Activated CD4-positive, CD25-positive, alpha-beta regulatory T cell treated with anti-CD3 and anti-CD28 coated beads, Interleukin-2, amount 50 U/mL, for 72 hours (primary cell): ENCODE measurements at places on chromosomes 4 and X.
A peak's percentile ranks its signal among the peaks of the same experiment; 100 is the strongest.

- no peak for DNase-seq
Observed at GRCh38 chrX:126723881-126724280, 95.6 kb upstream of the PRR32 start.

GRCh38 chr4:70667740-70668535 is 1.6 kb upstream of the JCHAIN start:
- no peak for DNase-seq

- DNase-seq: no peak
Observed at GRCh38 chr4:10085828-10086505, 30.6 kb downstream of the WDR1 start.

GRCh38 chr4:189940178-189941004 is at the start of gene FRG1:
Gene FRG1 (plus strand): TSS chr4:189940872. CDS start chr4:189941010, 138 bp downstream.
- peak; percentile 99 for DNase-seq

DNA sequence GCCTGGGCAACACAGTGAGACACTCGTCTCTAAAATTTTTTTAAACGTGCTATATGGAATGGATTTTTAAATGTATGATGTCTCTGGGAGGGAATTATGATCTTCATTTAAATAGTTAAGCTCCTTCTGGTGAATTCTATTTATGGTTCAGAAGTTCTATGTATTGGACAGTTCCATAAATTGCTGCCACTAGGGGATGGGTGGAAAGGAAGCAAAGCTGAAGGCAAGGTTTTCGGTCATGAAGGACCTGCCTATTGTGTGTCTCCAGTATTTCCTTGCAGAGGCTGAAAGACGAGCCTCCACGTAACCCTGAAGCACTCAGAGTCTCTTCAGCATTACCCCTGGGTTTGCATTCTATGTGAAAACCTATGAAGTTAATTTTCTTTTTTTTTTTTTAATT is 451.5 kb upstream of the FAT1 start:
- DNase-seq: no peak

DNA sequence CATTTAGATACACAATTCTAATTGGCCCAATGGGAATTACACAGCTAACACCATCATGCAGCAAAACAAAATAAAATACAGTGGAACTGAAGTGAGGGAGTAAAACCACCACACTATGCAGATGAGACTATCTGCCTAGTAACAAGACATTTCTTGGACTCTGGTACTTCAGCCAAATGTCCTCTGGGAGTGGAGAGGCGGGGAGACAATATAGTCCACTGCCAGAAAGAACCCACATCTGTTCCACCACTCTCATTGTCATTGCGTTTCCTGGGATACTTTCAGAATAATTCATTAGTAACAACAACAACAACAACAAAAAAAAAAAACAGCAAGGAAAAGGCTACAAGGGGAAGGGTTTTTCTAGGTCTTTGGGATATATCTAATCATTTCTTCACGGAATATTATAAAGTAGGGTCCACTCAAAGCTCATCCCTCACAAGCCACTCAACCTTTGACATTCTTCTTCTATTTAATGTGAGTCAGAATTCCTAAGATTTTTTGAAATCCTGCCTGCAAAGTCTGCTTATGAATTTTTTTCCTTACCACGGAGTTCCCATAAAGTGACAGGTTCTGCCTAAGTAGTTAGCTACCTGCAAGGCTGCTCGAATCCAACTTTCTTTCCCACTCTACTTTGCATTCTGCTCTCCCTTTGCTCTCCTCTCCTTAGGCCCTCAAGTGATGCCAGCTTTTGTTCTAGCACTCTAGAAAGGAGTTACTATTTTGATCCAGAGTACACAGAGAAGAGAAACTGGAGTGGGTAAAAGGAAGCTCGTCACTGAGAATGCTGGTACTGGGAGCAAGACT is 254.6 kb downstream of the CHIC1 start:
- no peak for DNase-seq

DNA sequence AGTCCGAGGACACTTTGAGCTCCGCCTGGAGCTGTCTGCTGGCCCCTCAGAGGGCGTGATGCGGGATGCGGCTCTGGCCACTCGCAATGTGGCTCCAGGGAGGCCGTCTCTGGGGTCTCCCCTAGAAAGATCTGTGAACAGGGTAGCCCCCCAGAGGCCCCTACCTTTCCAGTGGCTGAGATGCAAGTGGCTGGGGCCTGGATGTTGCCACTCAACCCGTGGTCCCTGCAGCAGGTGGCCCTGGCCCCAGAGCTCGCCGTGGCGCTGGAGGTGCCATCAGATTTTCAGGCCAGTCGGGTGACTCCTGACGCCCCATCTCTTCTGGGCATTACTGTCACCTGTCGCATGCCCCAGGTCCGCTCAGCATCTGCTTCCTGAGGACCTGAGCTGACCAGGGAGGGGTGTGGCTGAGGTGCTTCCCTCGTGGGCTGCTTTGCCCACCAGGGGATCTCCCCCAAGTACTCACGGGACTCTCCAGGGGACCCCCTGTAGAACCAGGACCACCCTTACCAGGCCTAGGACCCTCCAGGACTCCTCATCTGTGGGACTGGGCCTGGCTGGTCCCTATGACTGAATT is 102.1 kb upstream of the LRPAP1 start:
- no peak for DNase-seq

GRCh38 chr4:27057662-27058061 is 197.0 kb downstream of the STIM2 start:
- no peak for DNase-seq

DNA sequence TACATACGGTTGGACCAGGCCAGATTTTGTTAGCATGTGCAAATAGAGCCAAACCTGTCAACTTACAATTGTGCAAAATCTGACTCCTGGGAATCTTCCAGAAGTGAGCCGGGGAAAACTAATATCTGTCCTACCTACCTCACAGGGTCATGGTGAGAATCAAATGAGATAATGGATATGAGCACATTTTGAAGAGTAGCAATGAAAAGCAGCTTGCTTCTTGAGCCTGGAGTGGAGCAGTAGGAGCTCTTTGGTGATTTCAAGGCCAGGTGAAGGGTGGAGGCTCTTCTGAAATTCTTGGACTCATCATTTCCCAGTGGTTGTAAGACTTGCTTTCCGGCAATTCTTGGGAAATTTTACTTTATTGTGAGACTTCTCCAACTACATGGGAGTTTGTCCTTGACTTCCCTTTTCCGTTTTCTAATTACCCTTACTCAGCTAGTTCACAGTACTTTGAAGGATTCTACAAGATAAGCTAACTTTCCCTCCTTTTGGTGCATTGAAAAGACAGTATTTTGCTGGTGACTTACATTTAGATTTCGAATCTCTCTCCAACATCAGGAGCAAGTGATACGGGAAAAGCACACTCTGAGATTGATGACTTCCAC is 12.2 kb downstream of the PLAC1 start:
- no peak for DNase-seq

DNA sequence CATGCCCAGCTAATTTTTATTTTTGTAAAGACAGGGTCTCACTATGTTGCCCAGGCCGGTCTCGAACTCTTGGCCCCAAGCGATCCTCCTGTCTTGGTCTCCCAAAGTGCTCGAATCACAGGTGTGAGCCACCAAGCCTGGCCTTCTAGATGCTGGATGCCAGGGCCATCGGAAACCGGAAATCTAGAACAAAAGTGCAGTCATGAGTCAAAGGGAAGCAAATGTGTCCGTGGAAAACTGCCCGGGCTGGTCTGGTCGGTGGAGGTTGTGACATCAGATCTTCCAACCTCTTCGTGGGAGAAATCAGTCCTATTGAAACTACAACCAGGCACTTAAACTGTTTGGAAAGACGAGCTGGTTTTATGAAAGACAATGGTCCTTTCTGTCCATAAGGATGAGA is 92.3 kb upstream of the SHOX start:
- no peak for DNase-seq

GRCh38 chr4:109592367-109592766 is 32.3 kb downstream of the MCUB start:
- no peak for DNase-seq

DNA sequence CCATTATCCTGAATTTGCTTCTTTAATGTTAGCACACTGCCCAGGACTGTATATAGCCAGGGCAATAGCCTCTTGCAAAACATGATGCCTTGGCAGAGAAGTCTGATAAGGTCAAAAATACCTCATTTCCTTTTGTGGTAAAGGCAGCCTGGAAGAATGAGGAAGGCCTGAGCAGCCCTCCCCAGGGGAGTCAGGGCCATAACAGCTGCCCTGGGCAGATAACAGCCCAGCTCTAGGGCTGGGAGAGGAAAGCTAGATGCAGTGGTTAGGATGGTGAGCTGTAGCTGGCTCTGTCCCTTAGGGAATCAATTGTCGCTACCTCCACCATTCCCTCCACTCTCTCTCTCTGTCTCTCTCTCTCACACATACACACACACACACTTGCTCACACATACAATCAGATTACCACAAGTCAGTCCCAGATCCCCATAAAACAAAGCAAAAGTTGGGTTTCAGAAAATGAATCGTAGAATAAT is 29.2 kb downstream of the EFHC2 start:
- DNase-seq: no peak

DNA sequence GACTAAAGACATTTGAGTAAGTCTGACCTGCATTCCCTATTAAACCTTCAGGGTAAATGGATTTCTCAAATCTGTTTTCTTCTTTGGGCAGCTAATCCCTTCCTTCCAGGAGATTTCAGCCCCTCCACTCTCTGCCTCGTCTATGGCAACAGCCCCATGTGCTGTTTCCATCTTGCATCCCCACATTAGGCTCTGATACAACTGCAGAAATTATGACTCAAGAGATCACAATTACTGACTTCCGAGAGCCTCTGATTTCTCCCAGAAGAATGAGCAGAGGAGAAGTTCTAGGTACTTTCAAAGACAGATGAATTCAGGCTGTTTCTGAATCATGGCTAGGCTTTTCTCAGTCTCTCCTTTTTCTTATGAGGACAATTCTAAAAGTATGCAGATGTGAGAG is 38.7 kb downstream of the RAI2 start:
- no peak for DNase-seq

GRCh38 chr4:5890063-5890727 is 2.7 kb downstream of the CRMP1 start:
- DNase-seq: no peak

DNA sequence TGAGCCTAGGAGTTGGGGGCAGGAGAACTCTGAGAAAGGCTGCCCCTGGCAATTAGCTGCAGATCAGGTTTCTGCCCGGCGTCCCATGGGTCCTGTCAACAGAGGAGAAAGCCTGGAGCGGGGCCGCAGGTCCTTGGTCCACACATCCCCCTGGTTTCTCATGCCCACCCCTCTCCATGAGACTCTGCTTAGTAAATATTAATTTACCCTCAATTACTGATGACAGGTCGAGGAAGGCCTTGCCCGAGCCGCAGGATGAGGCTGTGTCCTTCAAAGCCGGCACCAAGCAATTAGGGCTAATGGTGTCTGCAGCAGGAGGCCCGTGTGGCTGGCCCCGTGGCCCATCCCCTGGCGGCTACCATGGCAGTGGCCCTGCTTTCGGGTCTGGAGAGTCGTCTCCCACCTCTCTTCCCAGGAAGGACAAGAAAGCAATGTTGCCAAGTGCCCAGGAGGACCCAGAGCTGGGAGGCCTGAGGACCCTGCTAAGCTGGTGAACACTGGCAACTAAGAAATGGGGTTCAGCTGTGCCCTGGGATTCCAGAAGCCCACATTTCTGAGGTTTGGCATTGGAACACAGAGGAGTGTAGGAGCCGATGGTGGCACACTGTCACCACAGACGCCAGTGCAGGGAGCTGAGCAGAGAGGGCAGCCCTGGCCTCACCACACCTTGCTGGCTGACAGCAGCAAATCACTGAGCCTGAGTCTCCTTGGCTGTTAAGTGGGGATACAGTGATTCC is 114.6 kb downstream of the CPZ start:
- DNase-seq: peak; percentile 5

DNA sequence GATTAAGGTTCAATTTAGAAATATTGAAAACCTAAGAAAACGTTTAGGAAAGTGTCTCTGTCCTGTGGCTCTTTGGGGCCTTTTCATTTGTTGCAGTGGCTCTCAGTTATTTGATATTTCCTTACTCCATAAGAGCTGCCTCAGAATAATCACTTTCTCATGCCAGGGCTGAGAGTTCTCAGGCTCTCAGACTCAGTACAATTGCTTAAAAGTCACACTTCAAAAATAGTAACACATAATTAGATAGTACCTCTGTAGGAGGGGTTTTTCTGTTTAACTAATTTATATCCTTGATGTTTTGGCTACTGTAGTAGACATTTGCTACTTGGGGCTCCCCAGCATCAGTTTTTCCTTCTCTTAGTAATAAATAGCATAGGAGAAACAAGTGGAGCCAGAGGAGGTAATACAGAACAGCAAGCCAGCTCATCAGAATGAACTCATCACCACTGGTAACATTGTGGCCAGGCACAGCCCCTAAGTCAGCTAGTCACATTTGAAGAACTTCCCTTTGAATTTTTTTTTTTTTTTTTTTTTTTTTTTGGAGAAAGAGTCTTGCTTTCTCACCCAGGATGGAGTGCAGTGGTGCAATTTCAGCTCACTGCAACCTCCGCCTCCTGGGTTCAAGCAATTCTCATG is 8.0 kb upstream of the HNRNPD start:
- no peak for DNase-seq

DNA sequence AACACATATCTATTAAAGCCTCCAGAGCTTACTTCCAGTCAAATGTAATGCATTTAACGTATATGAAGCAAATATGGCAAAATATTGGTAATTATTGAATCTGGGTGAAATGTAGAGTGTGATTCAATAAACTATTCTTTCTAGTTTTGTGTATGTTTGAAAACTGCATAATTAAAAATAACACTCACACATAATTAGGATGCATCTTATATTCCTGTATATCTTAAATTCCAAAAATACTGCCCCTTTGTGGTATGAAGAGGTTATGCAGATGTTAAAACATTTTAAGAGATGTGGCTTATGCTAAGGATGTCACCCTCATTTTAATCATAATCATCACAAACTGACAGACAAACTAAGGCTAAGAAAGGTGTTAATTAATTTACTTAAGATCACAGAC is 182.9 kb downstream of the COX18 start:
- DNase-seq: no peak

DNA sequence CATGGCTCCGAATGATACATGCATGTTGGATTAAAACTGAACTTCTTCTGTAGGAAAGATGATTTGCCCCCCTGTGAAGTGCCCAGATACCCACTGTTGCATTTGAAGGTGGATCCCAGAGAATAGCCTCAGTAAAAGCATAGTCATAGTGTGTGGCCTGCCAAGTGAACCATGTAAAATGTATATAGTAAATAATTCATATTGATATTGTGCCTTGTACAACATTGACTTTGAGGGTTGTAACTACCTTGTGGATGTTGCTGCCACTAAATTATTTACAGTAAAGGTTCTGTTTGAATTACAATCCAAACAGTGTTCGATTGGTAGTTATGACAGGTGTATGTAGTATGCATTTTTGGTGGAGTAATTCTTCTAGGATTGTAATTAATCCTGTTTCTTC is 19.2 kb downstream of the TMEM131L start:
- DNase-seq: no peak

DNA sequence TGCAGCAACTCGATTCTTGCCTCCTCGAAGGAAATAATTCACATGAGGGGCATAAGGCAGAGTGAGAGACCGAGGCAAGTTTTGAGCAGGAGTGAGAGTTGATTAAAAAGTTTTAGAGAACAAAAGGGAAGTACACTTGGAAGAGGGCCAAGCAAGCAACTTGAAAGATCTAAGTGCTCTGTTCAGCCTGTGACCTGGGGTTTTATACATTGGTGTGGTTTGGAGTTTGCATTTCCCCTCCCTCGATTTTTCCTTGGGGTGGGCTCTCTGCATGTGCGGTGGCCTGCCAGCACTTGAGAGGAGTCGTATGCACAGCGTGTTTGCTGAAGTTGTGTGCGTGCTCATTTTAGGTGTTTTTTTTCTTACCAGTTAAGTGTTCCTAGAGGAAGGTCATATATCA is 356.4 kb downstream of the KLHL4 start:
- no peak for DNase-seq

GRCh38 chrX:42094218-42094617 is 170.9 kb upstream of the CASK start:
- no peak for DNase-seq

- no peak for DNase-seq
Observed at GRCh38 chr4:74311696-74312313, 3.5 kb downstream of the EPGN start.
